Aorta (tissue), 5 donors: ENCODE measurements at places on chromosomes 7 and 10. TPM values are rescaled to one million over a fixed set of nuclear protein-coding genes. Genes with fewer than 3 reads are reported as not detected.
A peak's percentile ranks its signal among the peaks of the same experiment; 100 is the strongest.

The PNLIPRP1 gene
- total RNA-seq: 1.4 TPM

DNA sequence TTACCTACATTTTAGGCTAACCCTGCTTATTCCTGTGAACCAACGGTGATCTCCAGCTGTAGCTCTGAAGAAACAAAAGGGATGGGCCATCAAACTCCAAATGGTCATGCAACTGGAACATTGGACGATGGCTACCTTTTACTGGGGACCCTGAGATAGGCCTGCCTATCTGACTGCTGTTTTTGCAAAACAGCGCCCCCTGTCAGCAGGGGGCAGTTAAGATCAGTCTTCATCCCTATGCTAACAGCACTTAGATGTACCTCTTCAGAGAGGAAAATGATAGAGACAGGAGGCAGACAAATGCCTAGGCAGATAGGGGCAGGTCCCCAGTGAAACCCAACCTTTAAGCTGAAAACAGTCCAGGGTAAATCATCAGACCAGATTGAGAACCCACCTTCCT is 1085.4 kb upstream of the SORCS1 start:
- H3K36me3 ChIP-seq: no peaks in the 10 kb centered on the region
- no peaks in the 10 kb centered on the region for H3K27me3 ChIP-seq
- H3K4me3 ChIP-seq: no peak overlapping the region

DNA sequence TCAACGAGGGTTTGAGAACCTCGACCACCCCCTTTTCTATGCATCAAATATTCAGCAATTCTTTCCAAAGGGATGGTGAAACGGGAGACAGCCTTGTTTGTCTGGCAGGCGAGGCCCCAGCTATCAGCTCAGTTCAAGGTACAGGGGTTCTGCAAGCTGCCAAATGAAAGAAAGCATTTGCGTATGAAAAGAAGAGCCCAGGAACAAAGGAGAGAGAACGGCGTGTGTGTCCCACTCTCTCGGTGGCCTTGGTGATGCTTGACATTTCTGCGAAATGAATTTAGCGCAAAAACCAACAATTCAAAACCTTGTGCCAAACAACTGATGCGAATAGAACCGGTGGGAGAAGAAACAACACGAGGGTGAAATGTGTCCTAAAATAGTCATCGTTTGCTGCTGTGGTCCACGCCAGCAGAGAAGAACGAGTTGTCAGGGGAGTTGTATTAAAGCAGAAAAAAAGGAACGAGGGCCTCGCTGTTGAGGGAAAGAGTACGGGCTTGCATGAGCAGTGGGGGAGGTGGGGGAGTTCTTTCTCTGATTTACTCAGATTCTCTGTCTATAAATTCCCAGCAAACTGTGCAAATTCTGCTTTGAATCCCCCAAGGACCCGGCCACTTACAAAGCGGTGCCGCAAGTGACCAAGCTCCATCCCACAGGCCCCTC is 97.7 kb downstream of the TMEM130 start:
- H3K4me1 ChIP-seq: no peaks in the 10 kb centered on the region
- H3K4me3 ChIP-seq: no peak overlapping the region
- peak overlapping the region; percentile 32 for H3K27ac ChIP-seq
- DNase-seq: no peak
- H3K27me3 ChIP-seq: no peaks in the 10 kb centered on the region
- no peaks in the 10 kb centered on the region for H3K36me3 ChIP-seq

DNA sequence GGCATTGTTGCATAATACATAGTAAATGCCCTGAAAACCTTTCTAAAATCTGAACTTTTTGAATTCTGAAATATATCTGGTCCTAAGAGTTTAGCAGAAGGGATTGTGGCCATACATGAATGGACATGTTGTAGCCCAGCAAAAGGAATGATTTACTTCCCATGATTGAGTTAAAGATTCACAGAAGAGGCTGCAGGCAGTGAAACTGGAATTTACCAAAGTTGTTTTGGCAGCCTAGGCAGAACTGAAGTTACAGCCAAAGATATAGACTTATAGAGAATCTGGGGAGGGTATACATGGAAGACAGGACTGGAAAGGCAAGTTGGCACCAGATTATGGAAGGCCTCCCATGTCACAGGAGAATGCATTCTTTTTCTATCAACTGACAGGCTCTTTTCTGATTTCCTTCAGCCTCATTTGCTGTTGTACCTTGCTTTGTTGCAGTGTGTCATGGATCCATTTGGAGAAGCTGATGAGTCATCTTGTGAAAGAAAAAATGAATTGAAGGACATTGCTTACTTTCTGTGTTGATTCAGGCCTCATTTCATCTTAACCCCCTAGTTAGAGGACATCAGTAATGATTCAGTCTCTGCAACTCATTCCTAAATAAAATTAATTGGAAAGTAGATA is 356.2 kb upstream of the LRGUK start:
- peaks cover 4% of the 10 kb centered on the region for H3K36me3 ChIP-seq
- H3K4me3 ChIP-seq: no peak overlapping the region
- H3K27ac ChIP-seq: no peak overlapping the region
- no peaks in the 10 kb centered on the region for H3K4me1 ChIP-seq
- no peak for DNase-seq

GRCh38 chr10:42937649-42938180 is 139.2 kb upstream of the RET start:
- H3K27ac ChIP-seq: no peak overlapping the region
- no peak for DNase-seq
- no peaks in the 10 kb centered on the region for H3K27me3 ChIP-seq
